ENCODE measurements at places on chromosomes 16 and 17. TPM values are rescaled to one million over a fixed set of nuclear protein-coding genes. Genes with fewer than 3 reads are reported as not detected.
A peak's percentile ranks its signal among the peaks of the same experiment; 100 is the strongest.

The CDH13 gene
- 49.4 TPM for polyA plus RNA-seq

- DNase-seq, result no peak
Observed at GRCh38 chr17:63546308-63547082, 3.8 kb upstream of the DCAF7 start.

DNA sequence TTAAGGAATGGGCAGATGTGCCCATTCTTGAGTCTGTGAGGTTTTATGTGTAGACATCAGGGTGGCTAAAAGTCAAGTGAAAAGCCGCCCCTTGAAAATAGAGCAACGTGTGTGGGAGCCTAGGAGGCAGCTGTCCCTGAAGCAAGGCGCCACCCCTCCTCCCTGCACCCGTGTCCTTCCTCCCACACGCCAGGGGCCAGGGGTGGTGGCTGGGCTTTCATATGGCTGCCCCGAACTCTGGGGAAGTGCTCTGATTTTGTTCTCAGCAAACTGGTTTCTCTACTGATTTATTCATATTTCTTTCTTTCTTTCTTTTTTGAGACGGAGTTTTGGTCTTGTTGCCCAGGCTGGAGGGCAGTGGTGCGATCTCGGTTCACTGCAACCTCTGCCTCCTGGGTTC lies 4.7 kb downstream of the ZNF750 start:
- no peak for DNase-seq

- DNase-seq, result peak; percentile 61
Observed at GRCh38 chr17:81711814-81712467, at the start of gene SLC25A10. SLC25A10 (plus strand) TSS chr17:81712284; CDS start chr17:81712427, 143 bp downstream.

The CD300LB gene
- polyA plus RNA-seq, result 0.13 TPM
